ENCODE measurements at places on chromosomes 2 and 18.

DNA sequence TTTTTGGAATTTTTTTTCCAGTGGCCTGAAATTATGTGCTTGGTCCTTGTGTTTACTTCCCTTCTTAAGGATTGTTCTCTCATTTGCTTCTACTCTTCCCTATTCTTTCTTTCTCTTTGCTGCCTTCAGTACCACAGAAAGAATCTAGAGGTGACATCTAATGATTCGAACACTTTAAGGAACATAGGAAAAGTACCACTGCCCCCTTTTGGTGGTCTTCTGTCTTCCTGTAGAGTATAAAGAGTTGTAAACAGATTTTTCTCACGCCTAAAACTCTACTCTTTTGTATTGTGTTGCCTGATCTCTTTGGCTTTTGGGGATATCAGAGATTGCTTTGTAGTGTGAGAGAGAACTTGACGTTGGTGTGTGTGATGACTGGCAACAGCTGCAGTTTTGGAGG is 7.0 kb upstream of the SCTR start:
- DNase-seq: no peak

DNA sequence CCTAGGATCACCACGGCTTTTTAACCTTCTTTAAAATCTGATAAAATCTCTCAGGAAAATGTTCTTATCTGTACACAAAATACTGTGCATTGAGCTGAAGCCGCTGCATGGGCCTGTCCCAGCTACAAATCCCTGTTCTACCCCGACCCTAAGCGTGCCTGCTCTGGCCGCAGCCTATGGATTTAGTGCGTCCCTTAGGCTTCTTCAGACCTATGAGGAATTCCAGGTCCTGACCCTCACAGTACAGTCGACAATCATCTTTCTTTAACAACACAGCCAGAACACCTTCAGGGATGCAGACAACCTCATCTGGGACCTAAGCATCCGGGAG is 477 bp upstream of the WDCP start:
- DNase-seq: no peak

DNA sequence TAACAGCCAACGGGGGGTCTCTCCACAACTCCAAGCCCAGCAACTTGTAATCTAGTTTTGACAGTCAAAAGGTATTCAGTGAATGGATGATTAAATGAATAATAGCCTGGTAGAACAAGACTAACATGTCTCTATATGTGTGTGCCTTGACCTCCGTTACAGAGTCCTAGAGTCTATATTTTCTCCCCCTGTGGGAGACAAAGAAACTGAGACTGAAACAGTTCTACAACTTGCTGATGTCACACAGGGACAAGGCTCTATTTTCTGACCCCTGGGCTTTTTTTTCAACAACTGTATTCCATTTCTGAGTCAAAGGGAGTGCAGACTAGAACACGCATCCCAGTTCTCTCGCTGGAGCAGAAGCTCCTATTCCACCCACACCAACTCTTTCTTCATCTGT is 223.6 kb upstream of the AGAP1 start:
- DNase-seq: no peak

DNA sequence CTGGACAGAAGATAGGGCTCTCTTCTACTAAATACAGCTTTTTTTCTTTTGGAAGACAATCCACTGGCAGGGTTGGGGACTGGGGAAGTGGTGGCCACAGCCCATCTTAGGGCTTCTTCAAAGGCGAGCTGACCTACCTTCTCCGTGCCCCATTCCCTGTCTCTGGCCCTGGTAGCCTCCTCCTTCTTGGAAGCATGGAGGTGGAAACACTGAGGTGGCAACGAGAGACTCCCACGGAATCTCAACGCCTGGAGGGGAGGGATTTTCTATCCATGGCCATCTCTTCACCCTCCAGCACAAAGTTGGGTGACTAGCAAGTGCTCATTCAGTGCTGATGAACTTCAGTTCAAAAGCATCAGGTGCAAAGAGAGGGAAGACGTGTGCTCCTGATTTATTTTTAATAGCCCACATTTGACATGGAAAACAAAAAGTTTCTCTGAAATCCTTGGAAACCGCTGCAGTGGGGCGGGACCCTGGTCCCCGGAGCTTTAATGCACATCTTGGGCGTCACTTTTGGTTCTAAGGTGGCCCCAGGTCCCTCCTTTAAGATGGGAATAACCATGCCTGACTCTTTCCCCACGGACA is 633 bp upstream of the ARMC9 start:
- no peak for DNase-seq

DNA sequence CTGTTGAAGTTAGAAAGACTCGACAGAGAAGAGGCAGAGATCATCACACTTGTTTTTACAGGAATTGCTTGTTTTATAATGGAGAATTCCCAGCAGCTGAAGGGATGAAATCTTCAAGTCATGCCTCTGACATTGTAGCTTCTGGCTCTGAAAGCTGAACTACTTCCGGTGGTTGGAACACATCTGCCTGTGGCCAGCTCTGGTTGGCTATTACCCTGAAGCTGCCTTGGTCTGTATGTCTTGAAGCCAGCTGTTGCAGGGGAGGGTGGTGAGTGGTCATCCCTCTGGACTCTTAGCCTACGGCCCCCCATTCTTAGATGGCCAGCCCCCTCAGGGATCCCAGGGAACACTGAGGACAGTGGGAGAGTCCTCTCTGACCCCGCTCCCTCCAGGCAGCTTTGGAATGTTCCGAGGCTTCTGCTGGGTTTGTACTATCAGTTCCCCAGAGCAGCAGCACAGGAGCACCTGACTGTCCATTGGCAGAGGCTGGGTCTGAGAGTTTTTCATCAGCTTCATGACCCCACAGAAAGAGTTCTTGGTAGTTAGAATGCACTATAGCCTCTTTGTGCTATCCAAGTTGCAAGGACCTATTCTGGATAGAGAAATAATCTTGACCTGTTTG is 87.4 kb upstream of the CAPN13 start:
- DNase-seq: peak; percentile 12

- DNase-seq: no peak
These were observed 434.2 kb downstream of the MEIS1 start for GRCh38 chr2:66869076-66869475.

GRCh38 chr2:106178716-106179115 is 15.4 kb downstream of the UXS1 start:
- DNase-seq: no peak
